ENCODE measurements at places on chromosomes 3 and 15.

DNA sequence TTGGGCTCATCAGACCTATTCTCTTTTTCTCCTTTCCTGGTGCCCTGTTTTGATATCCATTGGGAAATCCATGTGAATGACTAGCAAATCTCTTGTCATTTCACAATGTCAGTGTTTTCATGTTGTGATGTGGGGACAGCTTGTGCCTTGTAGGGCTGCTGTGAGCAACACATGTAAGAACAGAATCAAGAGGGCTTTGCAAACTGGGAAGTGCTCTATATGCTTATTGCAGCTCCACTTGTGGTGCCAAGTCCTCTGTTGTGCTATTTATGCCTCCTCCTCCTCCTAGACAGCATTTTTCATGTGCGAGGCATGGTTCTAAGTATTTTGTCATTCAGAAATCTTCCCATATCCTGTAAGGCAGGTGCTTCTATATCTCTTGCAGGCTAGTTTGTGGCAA is 56.4 kb downstream of the ZNF621 start:
- DNase-seq, result no peak

- no peak for DNase-seq
Measured at GRCh38 chr3:177835917-177836316, 638.6 kb upstream of the TBL1XR1 start.

- DNase-seq, result no peak
Measured at GRCh38 chr3:24086617-24087404, 141.7 kb downstream of the NR1D2 start.

- no peak for DNase-seq
Measured at GRCh38 chr3:47613722-47614121, 35.1 kb upstream of the CSPG5 start.

DNA sequence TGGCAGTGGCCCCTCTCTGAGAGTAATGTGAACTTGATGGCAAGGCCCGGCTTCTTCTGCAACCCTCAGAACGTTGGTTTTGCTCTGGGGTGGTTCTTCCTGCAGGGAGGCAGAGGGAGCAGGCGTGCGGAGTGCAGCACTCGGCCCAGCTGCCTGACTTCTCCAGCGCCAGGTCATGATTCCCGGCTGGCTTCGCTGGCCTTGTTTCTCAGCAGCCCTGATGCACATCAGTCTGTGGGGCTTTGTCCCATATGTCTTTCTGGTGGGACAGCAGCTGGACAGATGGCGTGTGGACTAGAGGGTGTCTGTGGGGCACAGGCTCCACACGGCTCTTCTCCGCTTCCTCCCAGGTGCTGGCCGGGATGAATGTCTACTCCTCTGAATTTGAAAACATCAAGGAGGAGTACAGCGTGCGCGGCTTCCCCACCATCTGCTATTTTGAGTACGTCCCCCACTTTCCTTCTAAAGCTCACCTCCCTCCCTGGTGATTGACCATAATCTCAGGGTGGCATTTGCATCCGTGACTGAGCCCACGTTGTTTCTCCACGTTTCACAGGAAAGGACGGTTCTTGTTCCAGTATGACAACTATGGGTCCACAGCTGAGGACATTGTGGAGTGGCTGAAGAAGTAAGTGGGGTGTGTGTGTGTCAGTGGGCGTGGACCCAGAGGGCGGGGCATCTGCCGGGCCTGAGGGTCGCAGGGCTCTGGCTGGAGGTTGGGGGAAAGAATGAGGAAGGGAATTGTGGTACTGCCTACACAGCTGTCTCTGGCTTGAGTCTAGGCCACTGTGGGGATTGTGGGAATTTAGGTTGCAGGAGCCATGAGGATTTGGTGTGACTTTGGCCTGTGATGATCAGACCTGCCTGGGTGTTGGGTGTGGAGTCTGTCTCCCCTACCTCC is 57.1 kb downstream of the PDIA5 start:
- no peak for DNase-seq

DNA sequence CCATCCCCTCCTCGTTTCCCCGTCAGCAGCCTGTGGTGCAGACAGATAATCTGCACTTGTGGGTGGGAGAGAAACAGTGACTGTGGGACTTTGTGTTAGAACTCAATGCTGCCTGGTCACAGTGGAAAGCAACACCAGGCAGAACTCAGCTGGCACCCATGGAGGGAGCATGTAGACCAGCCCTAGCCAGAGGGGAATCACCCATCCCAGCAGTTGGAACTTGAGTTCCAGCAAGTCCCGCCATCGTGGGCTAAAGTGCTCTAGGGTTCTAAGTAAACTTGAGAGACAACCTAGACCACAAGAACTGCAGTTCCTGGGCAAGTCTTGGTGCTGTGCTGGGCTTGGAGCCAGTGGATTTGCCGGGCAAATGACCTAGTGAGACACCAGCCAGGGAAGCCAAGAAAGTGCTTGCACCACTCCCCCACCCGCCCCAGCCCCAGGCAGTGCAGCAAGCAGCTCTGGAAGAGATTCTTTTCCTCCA is 24.4 kb downstream of the ISG20 start:
- no peak for DNase-seq

- DNase-seq, result no peak
Measured at GRCh38 chr3:5437296-5437782, 249.8 kb downstream of the EDEM1 start.

GRCh38 chr3:148847351-148847750 is 17.7 kb upstream of the CPA3 start:
- DNase-seq, result no peak

DNA sequence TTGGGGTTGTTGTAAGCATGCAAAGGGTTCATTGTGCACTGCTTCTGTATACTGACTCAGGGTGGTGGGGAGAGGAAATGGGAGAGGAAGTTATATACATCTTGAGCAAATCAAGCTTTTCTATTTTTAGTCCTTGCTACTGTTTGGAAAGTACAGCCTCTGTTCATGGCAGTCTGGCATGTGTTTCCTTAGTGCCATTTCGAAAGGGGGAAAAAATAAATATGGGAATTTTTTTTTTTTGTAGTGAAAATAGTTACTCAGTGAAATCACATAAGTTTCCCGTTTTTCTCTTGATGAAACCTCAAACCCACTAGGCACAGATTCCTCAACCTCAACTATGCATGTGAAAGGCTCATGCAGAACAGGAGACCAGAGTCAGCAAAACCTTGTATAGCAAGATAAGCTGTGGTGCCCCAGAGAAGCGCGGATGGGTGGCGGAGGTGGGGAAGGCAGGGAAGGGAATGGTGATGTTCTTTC is 353.3 kb downstream of the LPP start:
- no peak for DNase-seq

DNA sequence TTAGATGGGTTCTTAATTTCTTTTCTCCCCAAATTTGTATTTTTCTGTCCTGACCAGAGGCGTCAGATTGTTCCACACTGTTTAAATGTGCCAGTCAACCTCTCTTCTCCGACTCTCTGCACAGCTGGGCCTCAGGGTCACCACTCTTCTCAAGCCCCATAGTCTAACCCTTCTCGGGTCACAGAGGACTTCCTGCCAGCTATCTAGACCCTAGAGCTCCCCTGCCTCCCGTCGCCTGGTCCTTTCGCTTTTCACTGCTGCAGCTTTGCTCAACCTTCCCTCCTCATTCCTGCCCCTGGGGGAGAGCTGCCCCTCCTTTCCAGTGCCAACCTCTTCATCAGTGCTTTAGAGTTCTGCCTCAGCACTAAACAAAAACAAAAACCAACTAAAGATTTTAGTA is 151.7 kb downstream of the ATG7 start:
- no peak for DNase-seq

DNA sequence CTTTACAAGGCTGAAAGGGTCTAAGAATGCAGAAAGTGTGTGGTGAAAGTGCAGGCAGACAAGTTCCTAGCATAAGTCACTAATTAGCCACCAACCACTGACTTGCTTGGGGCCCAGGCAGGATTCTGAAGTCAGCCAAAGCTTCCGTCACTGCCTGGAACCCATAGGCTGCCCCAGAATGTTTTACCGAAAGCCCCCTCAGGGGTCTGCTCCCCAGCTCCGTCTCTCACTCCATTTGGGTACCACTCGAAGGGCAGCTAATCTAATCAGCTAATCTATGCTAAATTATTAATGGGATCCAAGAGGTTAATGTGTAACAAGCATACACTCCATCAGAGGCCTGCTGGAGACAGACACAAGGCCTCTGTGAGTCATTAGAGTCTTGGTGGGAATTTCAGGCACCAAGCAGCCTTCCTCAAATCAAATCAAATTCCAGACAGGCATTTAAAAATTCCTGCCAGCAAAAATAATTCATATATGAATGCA is 13.2 kb downstream of the ADAMTS9 start:
- no peak for DNase-seq

GRCh38 chr3:105906836-105907235 is 38.0 kb upstream of the CBLB start:
- no peak for DNase-seq

Data from effector CD8-positive, alpha-beta T cell (primary cell).